ENCODE measurements at places on chromosomes 12 and 14.

DNA sequence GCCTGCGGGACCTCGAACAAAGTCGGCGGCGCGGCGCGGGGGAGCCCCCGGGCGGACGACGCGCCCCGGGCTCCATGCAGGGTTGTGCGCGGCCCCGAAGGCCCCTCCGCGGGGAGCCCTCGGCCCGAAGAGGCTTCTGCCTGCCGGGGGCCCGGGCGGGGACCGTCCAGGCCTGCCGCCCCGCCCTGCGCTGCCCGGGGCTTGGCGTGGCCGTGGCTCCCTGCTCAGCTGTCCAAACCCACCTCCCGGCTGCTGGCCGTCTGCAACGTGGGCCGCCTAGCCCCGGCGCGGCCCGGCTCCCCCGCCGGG is 670 bp downstream of the DYRK2 start:
- no peak for DNase-seq

GRCh38 chr14:24999157-24999556 is 50.8 kb downstream of the STXBP6 start:
- DNase-seq = no peak

DNA sequence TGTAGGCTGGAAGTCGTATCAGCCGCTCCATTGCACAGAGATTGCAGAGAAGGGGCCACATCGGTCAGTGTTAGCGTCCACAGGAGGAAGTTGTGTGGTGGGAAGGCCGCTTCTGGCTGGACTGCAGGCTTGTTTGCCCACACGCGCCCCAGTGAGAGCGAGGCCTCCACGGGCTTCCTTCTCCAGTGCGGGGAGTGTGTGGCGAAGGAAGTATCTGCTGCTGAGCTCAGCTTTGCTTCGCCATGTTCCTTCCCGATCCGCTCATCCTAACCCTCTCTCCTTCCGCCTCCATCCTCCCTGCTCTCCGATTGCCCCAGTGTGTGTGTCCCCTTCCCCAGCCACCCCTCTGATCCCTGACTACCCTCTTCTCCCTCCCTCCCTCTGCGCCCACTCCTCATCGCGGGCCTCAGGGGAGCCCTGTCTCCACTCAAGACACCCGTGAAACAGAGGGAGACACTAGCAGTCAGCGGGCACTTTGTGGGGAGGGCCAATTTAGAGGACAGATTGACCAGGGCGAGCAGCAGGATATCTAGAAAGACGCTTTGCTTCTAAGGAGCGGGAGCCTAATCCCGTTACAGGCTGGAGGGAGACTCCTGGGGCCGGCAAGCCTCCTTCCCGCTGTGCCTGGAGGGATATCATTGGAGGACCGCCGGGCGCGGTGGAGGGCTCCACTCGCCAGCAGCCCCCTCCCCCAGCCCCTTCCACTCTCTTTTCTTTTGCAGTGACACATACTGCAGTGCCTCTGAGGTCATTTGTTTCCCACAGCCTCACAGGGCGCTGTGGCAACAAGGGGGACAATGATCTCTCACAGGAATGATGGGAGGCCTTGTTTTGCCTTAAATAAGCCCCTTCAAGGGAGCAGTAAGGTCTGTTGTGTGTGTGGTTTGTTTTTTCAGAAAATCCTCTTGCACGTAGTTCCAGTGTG is 428.8 kb downstream of the ZFP36L1 start:
- no peak for DNase-seq

GRCh38 chr12:131854861-131855476 is 26.8 kb downstream of the MMP17 start:
- no peak for DNase-seq

DNA sequence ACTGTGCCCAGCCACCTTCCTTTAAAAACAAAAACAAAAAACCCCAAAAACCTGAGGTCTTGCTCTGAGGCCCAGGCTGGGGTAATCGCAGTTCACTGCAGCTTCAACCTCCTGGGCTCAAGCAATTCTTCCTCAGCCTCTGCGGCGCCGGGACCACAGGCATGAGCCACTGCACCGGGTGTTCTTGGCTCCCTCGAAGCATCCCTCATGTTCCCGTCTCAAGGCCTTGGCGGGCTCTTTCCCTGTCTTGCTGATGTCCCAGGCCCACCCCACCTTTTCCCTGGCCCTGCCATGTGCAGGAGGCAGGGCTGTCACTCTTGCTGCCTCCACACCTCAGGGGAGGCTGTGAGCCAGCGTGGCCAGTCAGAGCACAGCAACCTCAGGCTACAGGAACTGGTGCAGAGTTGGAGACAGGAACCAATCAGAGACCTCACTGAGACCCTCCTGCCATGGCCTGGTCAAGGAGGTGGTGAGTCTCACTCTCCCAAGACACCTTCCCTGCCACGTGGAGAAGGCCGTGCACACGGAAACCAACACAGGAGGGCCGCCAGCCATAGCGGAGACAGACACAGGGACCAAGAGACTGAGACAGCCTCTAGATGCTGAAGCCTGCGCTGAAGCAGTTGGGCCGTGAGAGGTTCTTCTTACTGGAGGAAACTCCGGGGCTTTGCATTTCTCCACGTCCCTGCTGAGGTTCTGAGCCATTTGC is 6.0 kb upstream of the AMN start:
- DNase-seq = no peak

GRCh38 chr12:86711731-86712130 is 455.5 kb upstream of the MGAT4C start:
- no peak for DNase-seq

DNA sequence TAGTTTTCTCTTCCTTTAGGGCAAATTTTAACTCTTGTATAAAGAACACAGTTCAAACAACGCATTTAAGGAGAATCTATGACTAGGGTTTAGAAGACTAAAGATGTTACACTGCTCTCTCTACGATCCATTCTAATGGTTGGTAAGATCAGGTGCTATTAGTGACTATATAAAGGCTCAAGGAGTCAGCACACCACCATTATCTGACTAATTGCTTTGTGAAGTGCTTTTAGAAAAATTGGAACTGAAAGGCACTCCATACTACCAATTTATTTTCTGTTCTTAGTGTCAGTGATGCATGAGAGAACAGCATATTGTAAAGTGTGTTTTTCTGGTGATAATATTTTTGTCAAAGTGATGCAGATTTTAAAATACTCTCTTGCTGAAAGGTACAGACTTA is 136.8 kb downstream of the SYT1 start:
- DNase-seq = no peak

DNA sequence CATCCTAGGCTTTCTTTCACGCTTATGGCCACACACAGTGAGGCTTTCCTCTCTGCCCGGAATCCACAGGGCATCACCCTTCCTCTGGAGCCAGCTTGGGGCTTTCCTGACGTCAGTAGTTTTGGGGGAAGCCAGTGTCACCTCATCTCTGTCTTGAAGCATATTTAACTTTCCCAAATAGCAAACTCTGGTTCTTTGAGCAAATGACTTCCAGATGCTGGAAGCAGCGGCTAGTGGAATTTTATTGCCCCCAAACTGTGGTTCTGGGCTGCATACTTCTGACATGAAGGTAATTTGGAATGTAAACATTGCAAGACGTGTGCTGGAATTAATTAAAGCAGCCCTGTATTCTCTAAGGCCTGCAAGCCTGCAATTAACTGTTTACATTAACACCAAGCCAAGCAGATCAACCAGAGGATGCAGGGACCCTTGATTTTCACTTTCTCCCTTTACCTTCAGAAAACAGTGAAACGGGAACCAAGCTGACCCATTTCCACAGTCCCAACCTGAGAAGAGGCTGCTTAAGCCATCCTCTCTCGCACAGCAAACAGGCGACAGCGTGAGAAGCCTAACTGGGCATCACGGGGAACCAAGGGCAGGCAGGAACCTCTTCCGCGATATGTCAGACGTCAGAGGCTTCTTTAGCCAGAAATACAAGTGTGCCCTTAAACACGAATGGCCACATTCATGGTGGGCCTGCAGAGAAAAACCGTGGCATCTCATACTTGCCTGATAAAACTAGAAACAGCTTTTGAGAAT is 258.4 kb downstream of the CACNA1C start:
- DNase-seq = peak; percentile 98

- peak; percentile 73 for DNase-seq
Measured at GRCh38 chr12:107515446-107515958, 170.1 kb upstream of the PWP1 start.

GRCh38 chr12:75724928-75725312 is 213.5 kb upstream of the KRR1 start:
- peak; percentile 85 for DNase-seq

- DNase-seq = no peak
Measured at GRCh38 chr14:71947947-71948500, 15.8 kb downstream of the RGS6 start.

DNA sequence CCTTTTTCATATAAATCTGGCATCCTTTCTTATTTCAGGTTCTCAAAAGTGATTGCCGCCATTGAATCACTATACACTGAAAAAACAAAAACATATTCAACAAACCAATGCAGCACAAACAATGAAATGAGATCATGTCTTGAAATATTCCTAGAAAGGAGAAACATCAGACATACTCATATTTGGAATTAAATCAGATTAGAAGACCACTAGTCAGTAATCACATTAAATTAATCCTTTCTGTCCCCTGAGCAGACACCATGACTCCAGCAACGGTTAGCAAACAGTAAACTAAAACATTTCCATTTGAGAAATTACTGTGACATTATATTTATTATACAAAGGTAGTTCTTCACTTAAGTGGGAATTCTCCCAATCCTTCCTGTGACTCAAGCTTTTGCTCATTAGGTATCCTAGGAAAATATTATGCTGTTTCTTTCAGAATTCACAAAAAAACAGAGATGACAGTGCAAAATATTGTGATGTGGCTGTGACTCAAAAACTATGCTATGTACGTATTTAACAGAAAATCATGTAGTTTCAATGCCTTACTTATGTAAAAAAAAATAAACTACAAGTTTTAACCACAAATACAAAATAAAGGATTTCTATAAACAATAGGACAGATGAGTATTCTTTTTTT is 29.7 kb downstream of the CPNE8 start:
- DNase-seq = no peak

GRCh38 chr12:19227880-19228210 is 98.3 kb downstream of the PLEKHA5 start:
- no peak for DNase-seq

GRCh38 chr14:74501135-74501614 is 7.6 kb downstream of the ISCA2 start:
- DNase-seq = peak; percentile 71

GRCh38 chr14:70692210-70692609 is 50.5 kb downstream of the TTC9 start:
- no peak for DNase-seq
